CD4-positive, alpha-beta T cell treated with Interleukin-6 at 100 ng/mL for 8 hours (primary cell): ENCODE measurements at places on chromosomes 7 and 10.

- no peak for DNase-seq
These were observed 42.3 kb upstream of the GNA12 start for GRCh38 chr7:2886391-2886790.

- DNase-seq, result no peak
These were observed 27.9 kb upstream of the PLXNA4 start for GRCh38 chr7:132604121-132604520.

- DNase-seq, result peak; percentile 69
These were observed 25.0 kb downstream of the ZNF487 start for GRCh38 chr10:43461950-43462349.

DNA sequence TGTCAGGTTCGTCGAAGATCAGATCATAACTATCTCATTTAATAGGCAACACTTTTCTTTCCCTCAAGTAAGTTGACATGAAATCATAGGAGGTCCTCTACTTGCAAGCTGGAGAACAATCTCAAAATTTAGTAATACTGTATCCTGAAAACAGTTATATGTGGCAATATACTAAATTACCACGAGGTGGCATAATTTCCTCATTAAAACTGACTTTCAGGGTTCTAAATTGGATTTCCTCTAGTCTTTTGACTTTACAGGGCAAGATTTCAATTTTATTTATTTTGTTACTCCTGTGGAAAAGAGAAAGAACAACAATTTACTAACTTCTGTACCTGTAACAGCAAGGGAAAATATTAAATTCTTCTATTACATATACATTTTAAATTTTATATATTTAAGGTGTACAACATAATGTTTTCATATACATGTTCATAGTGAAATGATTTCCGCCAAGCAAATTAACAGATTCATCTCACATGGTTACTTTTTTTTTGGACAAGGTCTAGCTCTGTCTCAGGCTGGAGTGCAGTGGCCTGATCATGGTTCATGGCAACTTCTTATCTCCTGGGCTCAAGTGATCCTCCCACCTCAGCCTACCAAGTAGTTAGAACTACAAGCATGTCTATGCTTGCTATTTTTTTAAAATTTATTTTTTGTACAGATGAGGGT is 53.4 kb upstream of the CYP2C18 start:
- DNase-seq, result no peak

DNA sequence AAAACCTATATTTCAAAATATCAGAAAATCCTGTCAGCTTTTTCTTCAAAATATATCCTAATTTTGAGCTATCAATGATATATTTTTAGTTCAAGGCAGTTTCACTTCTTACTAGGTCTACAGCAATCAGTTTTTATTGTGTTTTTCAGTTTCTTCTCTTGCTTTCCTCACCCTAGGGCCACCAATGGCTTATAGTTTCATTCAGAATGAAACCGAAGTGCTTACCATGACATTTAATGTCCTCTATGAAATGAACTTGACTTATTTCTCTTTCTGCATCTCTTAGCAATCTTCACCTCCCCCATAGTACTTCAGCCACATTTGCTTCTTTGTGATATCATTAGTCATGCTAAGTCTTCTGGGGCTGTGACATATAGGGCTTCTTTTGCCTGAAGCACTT is 100.3 kb downstream of the ARL5B start:
- no peak for DNase-seq

GRCh38 chr10:11407939-11408338 is 203.5 kb downstream of the USP6NL start:
- peak; percentile 40 for DNase-seq

DNA sequence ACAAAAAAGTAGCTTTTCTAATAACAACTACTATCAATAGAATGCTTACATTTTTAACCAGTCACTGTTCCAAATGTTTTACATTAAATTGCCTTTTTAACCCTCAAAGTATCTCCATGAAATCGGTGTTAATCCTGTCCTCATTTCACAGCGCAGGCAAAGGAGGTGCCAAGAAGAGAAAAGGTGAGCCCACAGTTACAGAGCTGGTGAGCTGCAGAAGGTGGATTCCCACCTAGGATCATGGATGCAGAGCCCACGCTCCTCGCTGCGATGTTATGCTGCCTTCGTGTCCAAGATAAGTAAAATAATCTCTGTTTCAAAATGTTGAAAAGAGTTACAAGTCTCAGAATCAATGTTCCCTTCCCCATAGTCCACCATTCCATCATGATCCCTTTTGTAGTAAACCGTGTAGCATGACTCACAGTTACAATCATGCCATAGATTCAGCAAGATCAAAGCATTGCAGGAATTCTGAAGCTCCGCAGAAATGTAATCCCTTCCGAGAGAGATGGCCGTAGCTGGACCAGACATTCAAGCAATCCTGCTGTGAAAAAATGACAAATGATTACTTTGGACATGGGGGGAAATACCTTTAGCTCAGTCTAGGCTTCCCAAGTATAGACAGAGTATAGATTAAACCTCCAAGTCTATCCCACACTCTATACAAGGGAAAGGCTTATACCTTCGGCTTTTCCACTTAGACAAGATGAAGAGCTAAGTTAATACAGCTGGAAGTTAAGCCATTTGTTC is 394.7 kb upstream of the AKR1E2 start:
- no peak for DNase-seq

DNA sequence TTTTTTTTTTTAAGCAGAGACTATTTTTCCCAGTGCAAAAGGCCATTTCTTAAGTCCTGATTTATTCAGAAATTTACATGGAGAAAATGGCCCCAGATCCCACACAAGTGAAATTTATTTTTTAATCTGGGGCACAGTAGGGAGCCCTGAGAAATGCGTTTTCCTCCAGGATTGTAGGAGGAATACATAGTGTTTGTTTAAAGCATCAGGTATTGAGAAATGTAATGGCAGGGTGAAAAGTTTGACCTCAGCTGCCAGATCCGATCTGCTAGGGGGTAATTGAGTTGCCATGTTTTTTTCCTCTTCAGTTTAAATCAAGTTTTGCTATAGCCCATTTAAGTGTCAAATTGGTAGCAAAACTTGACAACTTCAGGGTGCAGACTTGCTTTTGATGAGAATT is 110.0 kb downstream of the LRMDA start:
- no peak for DNase-seq

GRCh38 chr10:104020020-104020419 is 53.1 kb downstream of the SLK start:
- no peak for DNase-seq

DNA sequence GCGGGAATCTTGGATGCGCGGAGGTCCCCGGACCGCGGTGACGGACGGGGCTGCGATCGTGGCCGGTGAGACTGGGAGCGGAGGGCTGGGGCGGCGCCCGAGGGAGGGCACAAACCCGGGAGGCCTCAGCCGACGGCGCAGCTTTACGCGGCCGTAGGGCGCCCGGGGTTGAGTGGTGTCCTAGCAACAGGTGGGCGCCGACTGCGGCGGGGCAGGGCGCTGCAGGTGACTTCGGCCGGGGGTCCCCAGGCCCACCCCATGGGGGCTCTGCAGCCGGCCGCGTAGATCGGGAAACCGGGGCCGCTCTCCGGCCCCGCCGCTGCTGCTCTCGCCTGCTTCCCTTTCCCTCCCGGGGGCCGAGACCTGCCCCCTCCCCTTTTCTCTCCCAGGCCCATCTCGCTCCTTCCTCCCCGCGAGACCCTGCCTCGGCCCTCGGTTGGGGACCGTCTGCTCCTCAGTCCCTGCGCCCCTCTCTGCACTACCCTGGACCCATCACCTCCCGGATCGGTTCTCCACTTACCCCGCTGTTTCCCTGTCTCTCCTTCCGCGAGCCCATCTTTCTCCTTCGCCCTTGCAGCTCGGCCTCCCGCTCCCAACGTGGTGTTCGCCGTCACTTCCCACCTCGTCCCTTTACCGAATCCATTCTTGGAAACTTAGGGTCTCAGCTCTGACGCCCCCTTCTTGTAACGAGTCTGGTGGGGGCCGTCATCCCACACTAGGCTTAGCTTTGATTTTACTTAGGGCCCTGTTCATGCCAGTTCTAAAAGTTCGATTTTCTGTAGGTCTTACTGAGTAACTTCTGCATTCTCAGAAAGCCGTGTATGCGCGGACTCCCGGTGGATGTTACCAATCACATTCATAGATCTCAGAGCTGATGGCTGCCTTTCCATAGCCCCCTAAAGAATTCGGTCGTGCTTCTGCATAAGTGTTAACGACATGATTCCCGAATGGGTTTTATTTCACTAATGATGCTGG is 18.5 kb upstream of the ACBD5 start:
- DNase-seq, result no peak

- DNase-seq, result no peak
These were observed 25.5 kb downstream of the IL15RA start for GRCh38 chr10:5951721-5952407.
